ENCODE measurements at places on chromosomes 1 and 21. TPM values are rescaled to one million over a fixed set of nuclear protein-coding genes. Genes with fewer than 3 reads are reported as not detected.

- no peak for DNase-seq
Observed at GRCh38 chr1:202411422-202411821, 62.9 kb downstream of the PPP1R12B start.

DNA sequence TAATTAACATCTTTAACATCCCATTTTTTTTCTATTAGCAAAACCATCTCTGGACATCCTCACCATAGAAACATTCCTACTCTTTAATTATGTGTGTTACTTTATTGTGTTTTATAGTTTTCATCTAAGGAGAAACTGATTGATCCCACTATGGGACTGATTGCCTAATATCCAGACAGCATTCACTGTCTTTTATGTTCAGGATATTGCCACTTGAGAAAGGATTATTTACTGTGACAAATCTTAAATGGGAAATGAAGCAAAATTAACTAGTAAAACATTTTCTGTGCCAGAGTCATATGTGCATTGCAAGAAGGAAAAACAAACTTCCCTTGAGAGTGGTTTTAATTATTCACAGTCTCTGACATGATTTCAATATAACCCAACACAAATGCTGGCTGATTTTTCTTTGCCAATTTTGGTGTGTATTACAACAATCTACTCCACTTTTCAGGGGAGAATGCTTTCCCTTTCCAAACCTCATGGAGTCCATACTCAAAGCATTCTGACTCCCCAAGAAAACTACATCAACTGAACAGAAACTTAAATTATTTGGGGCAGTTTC lies 15.8 kb upstream of the RGS13 start:
- no peak for DNase-seq

- no peak for DNase-seq
Observed at GRCh38 chr1:18946550-18947381, 9.7 kb downstream of the IFFO2 start.

DNA sequence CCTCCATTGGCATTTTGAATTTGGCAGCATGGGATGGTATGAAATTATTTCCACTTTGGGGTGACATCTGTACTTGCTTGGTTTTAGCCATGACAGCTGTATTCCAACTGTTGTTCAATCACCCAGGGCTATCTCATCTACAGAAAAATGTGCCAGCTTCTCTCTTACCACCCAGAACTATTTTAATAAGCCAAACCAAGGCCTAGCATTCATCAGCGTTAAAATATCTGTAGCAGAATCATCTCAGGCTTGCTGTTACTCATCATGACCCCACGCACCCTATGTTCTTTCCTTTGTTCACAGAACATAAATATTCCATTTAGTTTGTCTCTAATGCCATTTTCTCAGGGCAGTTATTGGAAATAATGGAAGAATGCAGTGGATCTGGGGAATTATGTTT lies 49.8 kb downstream of the GIPC2 start:
- DNase-seq, result no peak

DNA sequence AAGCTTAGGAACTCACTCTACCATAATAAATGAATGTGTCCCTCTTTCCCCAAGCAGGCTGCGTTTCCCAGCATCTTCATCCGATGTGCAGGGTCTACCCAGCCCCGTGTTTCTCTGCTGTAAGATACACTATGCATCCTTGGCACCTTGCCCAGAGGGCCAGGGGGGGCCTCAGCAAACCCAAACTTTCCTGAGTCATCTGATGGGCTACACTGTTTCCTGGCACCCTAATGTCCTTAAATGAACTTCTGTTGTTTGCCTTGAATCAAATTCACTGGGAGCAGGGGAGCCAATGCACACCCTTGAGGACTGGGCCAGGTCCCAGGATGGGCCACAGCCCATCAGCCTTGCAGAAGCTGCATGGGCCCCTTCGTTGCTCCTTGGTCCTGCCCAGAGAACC lies 145.5 kb downstream of the IGSF21 start:
- no peak for DNase-seq

GRCh38 chr1:226337276-226337875 lies 28.4 kb upstream of the LIN9 start:
- no peak for DNase-seq

- no peak for DNase-seq
Observed at GRCh38 chr1:55059302-55060132, 20.2 kb downstream of the PCSK9 start.

The RNU1-2 gene
- polyA plus RNA-seq, result not detected

The PADI4 gene
- 3.6 TPM for polyA plus RNA-seq

The FMO2 gene
- polyA plus RNA-seq, result not detected

The ZFP69 gene
- 4.1 TPM for polyA plus RNA-seq

The TMEM125 gene
- polyA plus RNA-seq, result 0.50 TPM

The INKA2 gene
- polyA plus RNA-seq, result not detected

The LDLRAD1 gene
- not detected for polyA plus RNA-seq

The GPR89A gene
- 23.5 TPM for polyA plus RNA-seq

The MAP3K21 gene
- 0.12 TPM for polyA plus RNA-seq

The RFX5 gene
- polyA plus RNA-seq, result 29.6 TPM

All from naive thymus-derived CD4-positive, alpha-beta T cell (primary cell).